ENCODE measurements at places on chromosomes 3 and 15. TPM values are rescaled to one million over a fixed set of nuclear protein-coding genes. Genes with fewer than 3 reads are reported as not detected.

Gene KLF15
- 53.8 TPM for total RNA-seq

Gene SH2D7
- total RNA-seq = not detected

Gene IL20RB
- total RNA-seq = 3.6 TPM

Gene SAXO2
- 4.0 TPM for total RNA-seq

Gene ANKRD63
- not detected for total RNA-seq

Gene SATB1
- total RNA-seq = 16.5 TPM

Gene COL6A6
- 0.96 TPM for total RNA-seq

Gene CCDC13
- total RNA-seq = 1.3 TPM

Gene STARD5
- 3.3 TPM for total RNA-seq

Gene COL6A5
- not detected for total RNA-seq

Gene GPR160
- total RNA-seq = 6.4 TPM

Gene STRIT1
- not detected for total RNA-seq

Gene CIB1
- 58.0 TPM for total RNA-seq

Gene NR2E3
- not detected for total RNA-seq

Gene PLIN1
- total RNA-seq = 1,691 TPM

Gene GPR149
- total RNA-seq = not detected

Gene TIMP4
- 280 TPM for total RNA-seq

Gene TRH
- total RNA-seq = not detected

Gene MGLL
- 301 TPM for total RNA-seq

Data from mesenteric fat pad (tissue), 1 donor.